ENCODE measurements at places on chromosomes 3 and 15.

GRCh38 chr3:65619451-65619881, 419.3 kb downstream of the MAGI1 start:
- no peak for DNase-seq

GRCh38 chr3:123085932-123086627, 19.3 kb downstream of the PDIA5 start:
- no peak for DNase-seq

- DNase-seq = no peak
These were observed 134.5 kb upstream of the CCNL1 start for GRCh38 chr3:157294491-157294890.

- DNase-seq = no peak
These were observed 1.6 kb downstream of the BDH1 start for GRCh38 chr3:197554196-197554561.

GRCh38 chr15:33846862-33847261, 121.4 kb upstream of the CHRM5 start:
- no peak for DNase-seq

- DNase-seq = no peak
These were observed 52.3 kb downstream of the SUCLG2 start for GRCh38 chr3:67601919-67602608.

- DNase-seq = no peak
These were observed 48.1 kb downstream of the SLC25A26 start for GRCh38 chr3:66268864-66269263.

- DNase-seq = no peak
These were observed 27.0 kb upstream of the APH1B start for GRCh38 chr15:63250312-63250965.

GRCh38 chr3:111545349-111545748, 3.4 kb downstream of the CD96 start:
- no peak for DNase-seq
